ENCODE measurements at places on chromosomes 13 and 19.

DNA sequence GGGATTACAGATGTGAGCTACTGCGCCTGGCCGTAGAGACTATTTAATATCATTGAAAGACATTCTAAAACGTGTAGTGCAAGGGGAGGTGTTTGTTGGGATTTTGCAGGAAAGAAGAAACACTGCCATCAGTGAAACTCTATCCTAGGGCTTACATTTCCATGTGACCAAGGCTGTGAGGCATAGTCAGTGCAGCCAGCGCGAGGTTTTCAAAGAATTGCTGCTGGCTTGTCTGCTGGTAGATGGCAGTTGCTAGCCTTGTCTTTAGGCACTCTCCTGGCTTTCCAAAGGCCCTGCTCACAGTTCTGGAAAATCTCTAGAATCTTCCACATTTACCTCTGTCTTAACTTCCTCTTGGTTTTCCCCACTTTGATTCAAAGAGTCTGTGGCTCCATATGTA lies 77.5 kb downstream of the GPC6 start:
- DNase-seq, result no peak

- no peak for DNase-seq
Observed at GRCh38 chr19:49514151-49514550, 1.7 kb downstream of the FCGRT start.

- DNase-seq, result no peak
Observed at GRCh38 chr13:94332359-94333096, 147.0 kb downstream of the DCT start.

DNA sequence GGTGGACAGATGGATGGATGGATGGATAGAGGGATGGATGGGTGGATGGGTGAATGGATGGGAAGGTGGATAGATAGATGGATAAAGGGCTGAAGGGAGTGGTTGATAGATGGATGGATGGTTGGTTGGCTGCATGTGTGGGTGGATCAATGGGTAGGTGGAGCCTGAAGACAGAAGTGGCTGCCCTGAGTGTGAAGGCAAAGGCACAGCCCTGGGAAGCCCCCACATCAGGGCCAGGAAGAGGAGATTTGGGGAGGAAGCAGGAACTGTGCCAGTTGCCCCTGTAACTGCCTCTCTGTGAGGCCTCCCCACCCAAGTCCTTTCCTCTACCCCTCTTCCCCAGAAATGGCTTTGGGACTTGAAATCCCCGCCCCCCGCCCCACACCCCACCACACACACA lies 43.4 kb upstream of the NFIC start:
- DNase-seq, result peak; percentile 11

DNA sequence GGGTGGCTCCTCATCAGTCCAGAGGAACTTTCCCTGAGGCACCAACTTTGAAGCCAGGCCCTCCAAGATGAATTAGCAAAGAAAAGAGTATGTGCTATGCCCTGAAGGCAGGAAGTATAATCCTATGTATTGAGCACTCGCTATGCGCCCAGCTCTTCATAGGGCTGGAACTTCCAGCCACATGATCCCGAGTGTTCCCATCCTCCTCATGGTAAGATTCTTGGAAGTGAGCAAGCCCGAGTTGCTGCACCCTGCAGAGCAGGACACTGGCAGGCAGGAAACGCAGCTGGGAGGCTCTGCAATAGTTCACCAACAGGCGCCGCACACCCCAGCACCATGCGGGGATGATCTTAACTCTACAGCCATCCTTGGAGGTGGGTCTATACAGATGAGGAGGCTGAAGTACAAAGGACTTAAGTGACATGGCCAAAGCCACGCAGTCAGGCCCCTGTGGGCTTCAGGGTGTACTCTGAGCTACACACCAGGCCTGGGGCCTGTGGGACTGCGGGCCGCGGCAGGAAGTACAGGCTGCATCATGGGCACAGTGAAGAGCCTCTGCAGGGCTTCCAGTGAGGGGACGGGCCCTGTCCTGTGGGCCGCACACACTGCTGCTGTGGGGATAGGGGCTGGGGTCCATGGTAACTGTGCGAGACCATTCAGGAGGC lies 25.1 kb downstream of the C19orf47 start:
- no peak for DNase-seq

DNA sequence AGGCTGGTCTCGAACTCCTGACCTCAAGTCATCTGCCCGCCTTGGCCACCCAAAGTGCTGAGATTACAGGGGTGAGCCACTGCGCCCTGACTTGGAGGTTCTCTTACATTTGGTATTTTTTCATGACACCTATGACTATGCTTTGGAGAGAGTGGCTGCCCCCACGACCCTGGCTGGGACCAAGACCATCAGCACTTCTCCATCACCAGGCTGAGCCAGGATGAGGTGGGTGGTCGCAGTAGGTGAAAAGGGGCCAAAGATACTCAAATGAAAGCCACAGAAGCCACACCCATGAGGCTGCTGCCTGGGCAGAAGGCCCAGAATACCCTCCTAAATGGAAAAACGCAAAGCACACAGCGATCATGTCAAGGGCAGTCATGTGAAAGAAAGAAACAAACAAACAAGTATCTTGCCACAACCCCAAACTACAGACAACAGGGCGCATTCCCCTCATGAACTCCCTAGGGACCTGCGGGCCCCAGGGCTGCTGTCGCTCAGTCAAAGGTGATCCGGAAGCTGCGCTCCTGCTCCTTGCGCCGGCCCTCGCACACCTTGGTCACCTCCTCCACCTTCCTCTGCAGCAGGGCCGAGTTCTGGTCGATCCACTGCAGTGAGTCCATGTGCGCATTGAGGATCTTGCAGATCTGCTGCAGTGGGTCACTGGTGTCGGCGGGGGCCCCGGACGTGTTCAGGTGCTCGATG lies 11.2 kb upstream of the IL4I1 start:
- no peak for DNase-seq

GRCh38 chr19:11383706-11384048 lies 437 bp downstream of the EPOR start:
- peak; percentile 25 for DNase-seq

- no peak for DNase-seq
Observed at GRCh38 chr19:19263886-19264487, 9.1 kb downstream of the TM6SF2 start.

DNA sequence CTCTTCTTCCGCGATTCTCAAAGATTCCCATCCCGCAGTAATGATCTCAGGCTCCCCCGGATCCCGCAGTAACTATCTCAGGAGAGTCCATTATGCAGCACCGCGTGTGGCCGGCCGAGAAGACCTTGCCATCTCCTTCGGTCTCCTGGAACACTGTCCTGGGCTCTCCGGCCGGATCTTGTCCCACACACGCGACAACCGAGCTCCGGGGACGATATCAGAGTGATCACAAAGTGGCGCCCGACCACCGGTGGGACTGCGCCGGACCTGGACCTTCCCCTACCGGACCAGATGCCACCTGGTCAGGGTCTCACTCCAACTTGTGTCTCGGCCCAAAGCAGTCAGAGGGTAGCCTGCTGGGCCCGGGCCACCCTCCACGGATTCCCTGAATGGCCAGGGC lies 24.0 kb downstream of the MAN2B1 start:
- no peak for DNase-seq

GRCh38 chr13:21309542-21310172 lies 133.2 kb downstream of the MRPL57 start:
- no peak for DNase-seq

GRCh38 chr13:40152145-40152544 lies 496.7 kb downstream of the COG6 start:
- DNase-seq, result no peak

DNA sequence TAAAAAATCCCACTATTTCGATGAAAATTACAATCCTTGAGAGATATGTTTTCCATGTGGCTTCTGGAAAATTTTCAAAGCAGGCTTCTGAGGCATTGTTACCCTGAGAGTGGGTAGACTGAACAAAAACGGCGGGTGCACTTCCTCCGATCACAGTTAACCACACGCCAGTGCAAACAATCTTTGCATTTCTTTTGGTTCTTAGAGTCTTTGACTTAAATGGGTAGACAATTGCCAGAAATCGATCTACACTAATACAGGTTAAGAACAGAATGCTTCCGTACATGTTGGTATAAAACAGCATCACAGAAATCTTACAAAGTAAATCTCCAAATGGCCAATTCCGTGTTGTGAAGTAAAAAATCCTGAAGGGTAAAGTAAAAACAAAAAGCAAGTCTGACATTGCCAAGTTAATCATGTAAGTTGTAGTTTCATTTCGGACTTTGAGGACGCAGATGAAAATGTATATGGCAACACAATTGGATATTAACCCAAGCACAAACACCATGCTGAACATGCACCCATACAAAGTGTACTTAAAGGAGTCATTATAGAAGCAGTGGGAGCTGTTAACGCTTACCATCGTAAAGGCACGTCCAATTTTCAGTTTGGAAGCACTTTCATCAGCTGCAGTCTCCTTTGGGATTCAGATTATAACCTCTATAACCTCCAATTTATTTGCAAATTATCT lies 927 bp downstream of the LPAR6 start:
- no peak for DNase-seq

DNA sequence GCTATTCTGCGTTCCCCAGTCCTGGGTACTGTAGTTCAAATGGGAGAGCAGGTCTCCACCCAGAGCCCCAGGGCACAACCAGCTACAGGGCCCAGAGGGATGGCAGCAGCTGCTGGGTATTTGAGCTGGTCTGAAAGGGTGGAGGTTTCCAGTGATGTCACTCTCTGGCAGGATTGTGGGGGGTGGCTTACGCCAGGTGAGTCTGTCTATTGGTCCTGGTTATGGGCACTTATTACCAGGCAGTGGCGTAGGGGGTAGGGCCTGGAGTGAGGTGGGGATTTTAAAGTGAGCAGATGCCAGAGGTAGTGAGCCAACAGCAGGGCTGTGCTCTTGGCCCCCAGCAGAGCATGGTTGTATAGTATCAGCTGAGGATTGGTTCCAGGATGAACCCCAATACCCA lies 6.2 kb downstream of the RPS19 start:
- no peak for DNase-seq

GRCh38 chr19:7533925-7534480 lies 1.5 kb upstream of the PNPLA6 start:
- peak; percentile 81 for DNase-seq

DNA sequence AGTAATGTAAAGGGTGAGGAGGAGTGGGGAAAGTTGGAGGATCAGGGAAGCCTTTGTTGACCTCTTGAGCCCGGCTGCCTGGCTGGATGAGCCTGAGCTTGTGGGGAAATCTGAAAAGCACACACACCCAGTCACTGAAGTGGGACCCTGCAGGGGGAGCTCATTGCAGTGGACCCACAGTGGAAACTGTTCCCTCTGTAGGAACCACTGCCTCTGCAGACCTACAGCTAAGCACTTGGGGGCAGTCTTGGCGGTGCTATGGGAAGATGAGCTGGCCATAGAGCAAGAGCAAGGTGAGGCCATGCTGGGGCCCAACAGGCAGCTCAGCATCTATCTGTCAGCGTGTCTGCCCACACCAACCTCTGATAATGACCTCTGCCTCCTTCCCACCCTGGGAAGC lies 294.8 kb downstream of the TSHZ3 start:
- peak; percentile 38 for DNase-seq

DNA sequence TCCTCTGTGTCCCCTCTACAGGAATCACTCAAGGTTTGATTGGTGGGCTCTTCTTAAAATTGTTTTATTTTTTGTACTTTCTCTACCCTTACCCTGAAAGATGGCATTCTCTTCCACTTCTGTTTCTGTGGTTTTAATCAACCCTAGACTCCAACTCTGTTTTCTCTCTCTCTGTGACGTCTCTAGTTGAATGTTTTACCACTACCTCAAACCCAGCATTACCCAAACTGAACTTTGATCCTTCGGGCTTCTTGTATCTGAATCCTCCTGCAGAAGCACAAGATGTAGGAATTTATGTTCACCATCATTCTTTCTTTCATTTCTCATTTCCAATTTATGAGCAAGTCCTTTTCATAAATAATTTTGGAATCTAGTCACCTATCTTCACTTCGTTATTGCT lies 39.9 kb downstream of the PCCA start:
- no peak for DNase-seq

DNA sequence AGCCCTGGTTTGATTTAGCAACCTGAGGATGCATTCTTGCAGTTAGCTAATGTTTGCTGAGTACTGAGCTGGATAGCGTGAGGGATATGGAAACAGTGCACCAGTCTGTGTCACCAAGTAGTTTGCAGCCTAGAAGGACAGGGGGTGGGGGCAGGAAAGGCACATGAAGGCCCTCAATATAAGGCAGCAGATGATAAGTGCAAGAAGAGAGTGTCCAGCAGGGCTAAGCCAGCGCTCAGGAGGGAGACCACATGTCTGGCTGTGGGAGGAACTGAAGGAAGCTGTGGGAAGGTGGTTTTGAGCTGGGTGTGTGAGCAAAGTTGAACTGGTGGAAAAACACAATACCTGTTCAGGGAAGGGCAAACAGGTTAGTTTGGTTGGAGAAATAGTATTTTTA lies 1.7 kb downstream of the CXCL17 start:
- DNase-seq, result no peak

GRCh38 chr19:37928527-37929286 lies 21.7 kb downstream of the SIPA1L3 start:
- DNase-seq, result no peak

GRCh38 chr19:18991006-18991405 lies 42.3 kb downstream of the SUGP2 start:
- DNase-seq, result no peak

DNA sequence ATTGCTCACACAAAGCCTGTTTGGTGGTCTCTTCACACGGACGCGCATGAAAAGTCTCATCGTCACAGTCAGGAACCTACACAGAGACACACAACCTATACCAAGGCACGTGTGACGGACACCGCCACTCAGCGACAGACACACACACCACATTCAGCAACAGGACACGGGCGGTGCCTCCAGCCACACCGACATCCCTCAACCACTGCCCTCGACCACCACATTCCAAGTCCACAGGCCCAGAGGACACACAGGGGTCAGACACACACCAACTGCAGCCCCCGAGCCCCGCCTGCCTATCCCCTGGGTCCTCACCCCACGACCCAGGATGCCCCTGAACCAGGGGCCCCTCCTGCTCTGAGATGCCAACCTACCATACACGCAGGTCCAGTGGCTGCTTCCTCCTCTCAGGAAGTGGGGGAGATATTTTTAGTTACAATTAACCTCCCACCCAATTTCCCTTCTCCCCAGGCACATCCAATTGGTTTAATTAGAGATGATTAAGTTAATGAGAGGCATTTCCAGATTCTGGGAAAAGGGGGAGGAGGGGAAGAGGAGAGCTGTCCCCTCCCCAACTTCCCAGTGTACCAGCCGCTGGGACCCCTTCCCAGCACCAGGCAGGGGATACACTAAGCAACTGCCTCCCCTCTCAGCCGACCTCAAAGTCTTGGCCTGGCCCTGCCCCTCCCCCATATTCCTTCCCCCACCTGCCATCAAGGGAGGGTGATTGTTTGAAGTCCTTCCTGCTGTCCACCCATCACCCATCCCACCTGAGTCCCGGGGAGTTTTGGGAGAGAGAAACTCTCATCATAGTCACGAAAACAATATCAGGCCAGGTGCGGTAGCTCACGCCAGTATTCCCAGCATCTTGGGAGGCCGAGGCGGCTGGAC lies 20.4 kb downstream of the MEIS3 start:
- no peak for DNase-seq

GRCh38 chr13:64924401-64924800 lies 2305.7 kb downstream of the PCDH9 start:
- DNase-seq, result no peak

- DNase-seq, result no peak
Observed at GRCh38 chr13:33649212-33649878, 168.6 kb upstream of the RFC3 start.

All from K562 (cell line).